ENCODE measurements at places on chromosomes 7 and 10.

DNA sequence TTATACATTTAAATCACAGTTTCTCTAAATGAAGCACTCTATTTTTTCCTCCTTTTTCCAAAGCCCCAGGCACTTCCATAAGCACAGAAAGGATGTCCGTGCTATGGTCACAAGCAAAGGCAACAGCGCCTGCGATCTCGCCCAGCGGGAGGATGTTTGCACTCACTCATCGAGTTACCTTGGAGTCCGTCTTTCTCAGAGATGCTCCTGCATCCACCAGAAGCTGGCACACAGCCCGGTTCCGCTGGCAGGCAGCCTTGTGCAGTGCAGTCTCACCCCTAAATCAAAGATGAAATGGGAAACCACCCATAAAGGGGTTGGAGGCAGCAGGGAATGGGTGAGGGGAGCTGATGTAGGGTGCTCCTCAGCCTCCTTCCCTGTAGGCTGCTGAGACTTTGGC, 51.9 kb upstream of the PTN start:
- DNase-seq, result no peak

GRCh38 chr7:1725199-1725690, 55.2 kb downstream of the ELFN1 start:
- peak; percentile 92 for DNase-seq

DNA sequence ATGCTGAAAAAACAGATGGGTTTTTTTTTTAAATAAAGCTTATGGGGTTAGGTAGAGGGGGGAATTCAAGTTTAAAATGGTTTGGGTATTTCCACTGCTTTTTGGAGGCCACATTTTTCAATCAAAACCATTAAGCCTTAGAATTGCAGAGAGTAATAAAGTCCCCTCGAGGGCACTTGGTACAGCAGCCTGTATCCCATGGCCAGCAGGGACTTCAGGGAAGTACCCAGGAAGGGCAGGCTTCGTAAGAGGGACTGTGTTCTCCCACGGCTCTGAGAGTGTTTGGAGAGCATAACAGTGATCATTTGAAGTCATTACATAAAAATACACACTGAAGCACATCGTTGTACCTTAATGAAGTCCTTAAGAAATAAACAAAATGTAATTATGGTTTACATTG, 432.7 kb downstream of the DPP6 start:
- DNase-seq, result no peak

DNA sequence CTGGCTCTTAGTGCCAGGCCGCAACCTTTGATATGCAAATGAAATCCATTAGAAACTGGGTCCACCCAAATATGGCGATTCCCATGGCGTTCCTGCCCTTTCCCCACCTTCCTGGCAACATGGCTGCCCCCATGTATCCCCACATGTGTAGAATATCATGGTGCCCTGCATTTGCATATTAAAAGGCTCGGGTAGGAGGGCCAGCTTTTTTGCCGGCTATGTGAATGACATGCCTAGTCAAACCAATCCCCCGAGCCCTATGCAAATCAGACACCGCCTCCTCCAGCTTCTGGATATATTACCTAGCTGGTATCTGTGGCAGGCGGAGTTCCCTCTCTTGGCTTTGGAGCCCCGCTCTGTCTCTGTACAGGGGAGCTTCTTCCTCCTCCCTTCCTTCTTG, 18.3 kb downstream of the MMS19 start:
- peak; percentile 78 for DNase-seq

GRCh38 chr7:38306914-38307313, 33.5 kb upstream of the TARP start:
- DNase-seq, result no peak

Data from H7 (cell line).